AG09309 (cell line): ENCODE measurements at places on chromosomes 11 and 22.

GRCh38 chr11:61173456-61173855, 12.2 kb upstream of the VPS37C start:
- DNase-seq: no peak

DNA sequence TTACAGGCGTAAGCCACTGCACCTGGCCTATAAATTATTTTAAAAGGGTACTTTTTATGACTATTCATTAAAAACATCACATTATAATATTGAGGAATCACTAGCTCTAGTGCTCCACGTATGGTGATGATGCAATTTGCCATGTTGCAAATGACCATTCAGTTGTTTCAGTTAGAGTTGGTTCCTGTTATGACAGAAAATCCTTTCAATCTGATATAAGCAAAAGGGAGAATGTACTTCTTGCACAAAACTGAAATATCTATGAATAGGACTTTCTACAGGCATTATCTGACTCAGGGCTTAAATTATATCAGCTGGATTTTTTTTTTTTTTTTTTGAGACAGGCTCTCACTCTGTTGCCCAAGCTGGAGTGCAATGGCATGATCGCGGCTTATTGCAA, 45.6 kb upstream of the RRM1 start:
- DNase-seq: no peak

- DNase-seq: no peak
These were observed 30.4 kb upstream of the IGSF9B start for GRCh38 chr11:133987171-133987570.

DNA sequence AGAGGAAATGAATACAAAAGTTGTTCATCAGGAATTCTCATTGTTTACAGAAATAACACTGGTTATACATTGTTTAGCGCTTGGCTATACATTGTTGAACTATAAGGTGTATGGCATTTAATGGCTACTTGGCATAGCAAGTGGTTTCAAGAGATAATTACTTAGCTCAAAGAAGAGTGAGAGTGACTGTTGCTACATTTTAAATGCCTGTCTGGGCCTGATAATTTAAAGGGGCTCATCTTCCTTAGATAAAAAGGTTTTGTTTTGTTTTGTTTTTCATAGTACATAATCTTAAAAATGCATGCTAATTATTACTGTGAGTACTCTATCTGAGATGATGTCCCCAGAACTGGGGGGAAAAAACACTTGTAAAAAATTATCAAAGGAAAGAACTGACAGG, 1.5 kb upstream of the SMPD1 start:
- DNase-seq: no peak

- DNase-seq: no peak
These were observed 63.7 kb downstream of the RAB30 start for GRCh38 chr11:83007909-83008580.

GRCh38 chr11:7050191-7050590, 29.9 kb downstream of the NLRP14 start:
- DNase-seq: no peak

DNA sequence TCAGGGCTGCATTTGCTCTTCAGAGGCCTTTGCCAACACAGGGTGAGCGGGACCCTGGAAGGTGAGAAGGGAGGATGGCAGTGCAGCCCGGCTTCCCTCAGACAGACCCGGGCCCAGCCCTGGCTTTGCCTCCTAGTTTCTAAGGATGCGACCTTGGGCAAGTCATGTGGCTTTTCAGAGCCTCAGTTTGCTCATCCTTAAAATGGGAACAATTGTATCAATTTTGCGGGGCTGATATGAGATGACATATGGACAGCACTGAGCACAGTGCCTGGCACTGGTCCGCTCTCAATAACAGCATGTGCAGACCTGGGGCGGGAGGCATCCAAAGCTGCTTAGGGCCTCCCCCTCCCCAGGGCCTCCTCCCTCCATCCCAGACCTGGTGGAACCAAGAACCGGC, 74.7 kb upstream of the THY1 start:
- DNase-seq: no peak

DNA sequence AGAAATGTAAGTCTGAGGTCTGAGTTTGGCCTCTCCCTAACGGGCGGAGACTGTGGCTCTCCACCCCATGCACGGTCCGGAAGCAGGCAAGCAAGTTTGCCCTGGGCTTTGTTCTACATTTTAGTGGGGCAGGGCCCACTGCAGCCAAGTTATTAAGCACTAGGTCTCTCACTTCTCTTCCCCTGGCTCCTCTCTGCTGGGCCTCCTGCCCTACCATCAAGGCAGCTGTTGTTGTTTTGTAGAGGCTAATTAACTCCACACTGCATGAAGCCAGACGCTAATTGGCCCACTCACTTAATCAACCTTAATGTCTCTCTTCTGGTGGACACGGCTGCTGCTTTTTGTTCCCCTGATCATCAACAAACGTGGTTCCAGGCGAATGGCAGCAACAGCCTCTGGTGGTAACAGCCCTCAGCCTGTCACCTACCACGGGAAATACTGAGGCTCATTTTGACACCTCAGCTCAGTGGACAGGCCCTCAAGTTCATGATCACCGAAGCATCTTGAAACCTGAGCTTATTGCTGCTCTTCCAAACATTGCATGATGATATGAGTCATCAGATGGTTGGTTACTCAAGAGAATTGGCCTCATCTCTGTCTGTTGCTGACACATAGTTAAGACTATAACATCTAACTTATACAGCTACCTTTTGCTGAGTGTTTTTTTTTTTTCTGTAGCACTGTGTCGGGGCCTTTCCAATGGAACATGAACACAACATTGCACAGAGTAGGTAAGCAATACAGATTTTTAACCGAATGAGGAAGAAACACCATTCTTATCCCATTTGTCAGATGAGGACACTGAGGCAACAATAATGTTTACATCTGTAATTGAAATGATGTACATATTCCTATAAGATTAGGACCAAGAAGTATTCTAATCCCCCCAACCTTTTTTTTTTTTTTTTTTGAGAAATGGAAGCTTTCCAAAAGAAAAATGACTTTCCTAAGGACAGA, 20.8 kb upstream of the LMO2 start:
- peak; percentile 74 for DNase-seq

GRCh38 chr22:26045860-26046259, 123.4 kb upstream of the SEZ6L start:
- no peak for DNase-seq

DNA sequence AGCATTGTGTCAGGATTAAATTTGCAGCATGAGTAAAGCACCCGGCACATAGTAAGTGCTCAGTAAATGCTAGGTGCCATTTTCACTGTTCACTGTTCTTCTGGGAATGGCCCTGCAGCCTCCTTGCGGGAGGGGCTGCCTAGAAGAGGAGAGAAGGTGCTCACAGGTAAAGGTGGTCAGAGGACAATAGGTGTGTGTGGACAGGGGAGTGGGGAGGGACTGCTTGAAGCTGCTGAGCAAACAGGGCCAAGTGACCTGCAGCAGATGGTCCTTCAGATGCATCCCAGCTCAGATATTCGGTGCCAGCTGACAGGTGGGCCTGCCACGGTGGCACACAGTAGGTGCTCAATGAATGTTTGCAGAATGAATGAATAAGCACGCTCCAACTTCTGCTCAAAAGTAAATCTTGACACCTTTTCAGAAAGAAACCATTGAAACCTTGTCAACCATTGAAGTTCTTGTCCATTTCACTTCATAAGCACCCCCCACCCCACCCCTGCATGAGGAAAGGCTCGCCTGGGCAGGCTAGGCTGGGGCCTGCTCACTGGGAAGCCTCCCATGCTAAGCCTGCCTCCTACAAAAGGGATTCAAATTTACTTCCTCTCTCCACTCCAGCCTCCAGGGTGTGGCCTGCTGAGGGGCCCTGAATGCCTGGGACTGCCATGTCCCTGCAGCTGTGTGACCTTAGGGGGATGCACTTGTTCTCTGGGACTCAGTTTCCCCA, 1.6 kb downstream of the KIAA0930 start:
- no peak for DNase-seq

DNA sequence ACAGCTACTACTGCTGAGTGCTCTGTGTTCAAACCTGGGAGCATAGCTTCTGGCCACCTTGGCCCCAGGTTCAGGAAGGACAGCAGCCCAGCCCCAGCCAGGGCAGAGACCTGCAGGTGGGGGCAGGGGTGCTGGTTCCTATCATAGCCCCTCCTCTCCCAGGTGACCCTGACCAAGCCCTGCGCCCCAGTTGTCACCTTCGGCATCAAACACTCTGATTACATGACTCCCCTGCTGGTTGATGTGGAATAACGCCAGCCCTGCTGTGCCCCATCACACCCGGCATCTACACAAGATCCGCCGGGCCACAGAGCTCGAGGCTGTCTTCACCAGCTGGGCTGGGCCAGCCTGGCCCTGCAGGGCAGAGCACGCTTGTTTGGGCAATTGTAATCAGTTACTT, 6.9 kb downstream of the SCGB1C1 start:
- no peak for DNase-seq

- DNase-seq: no peak
These were observed 30.8 kb downstream of the MARK2 start for GRCh38 chr11:63869683-63870082.

GRCh38 chr11:107688322-107688918, 23.4 kb downstream of the SLN start:
- DNase-seq: no peak

DNA sequence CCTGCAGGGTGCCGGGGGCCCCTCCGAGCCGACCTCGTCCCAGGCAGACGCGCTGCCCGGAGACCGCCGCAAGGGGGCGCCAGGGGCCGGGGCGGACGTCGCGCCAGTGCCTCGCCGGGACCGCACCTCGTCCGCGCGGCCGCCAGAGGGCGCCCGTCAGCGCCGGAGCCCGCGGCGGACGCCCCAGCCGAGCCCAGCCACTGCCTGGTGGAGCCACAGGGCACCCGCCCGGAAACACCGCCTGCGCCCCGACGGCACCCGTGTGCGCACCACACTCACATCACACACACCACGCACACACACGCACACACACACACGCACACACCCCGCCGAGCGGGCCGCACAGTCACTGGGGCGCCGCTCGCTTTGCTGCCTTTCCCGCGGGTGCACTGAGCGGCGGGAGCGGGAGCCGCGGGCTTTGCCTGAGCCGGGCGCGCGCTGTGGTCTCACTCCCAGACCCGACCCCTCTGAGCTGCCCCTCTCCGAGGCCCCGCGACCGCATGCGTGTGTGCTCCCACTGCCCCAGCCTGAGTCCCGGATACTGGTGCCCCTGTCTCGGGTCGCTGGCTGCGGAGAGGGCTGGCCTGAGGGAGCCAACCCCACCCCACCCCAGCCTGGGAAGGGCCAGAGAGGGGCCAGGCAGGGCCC, 449.3 kb downstream of the OPCML start:
- DNase-seq: no peak

GRCh38 chr11:28106353-28107043, 1.5 kb downstream of the KIF18A start:
- DNase-seq: no peak
